ENCODE measurements at places on chromosomes 2 and 18.

DNA sequence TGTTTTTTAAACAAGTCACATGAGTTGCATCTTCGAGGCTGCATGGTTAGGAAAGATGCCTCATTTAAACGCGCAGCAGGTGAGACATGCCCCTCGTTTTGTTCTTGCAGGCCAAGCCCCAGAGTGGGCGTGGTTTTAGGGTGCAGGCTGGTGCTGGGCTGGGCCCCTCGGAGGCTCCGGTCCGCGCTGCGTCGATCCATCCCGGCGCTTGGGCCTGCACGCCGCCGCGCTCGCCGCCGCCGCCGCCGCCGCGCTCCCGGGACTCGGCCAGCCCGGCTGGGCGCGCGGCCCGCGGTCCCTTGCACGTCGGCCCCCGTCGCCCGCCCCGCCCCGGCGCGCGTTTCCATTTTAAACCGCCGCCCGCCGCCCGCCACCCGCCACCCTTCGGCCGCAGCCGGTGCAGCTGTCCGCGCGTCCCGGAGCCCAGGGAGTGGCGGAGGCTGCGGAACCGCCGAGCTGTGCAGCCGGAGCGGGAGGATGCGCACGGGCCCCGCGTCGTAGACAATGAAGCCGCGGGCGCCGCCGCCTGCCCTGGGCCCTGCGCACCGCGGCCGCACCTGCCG, 175.5 kb downstream of the AGAP1 start:
- no peak for DNase-seq

- DNase-seq: no peak
Measured at GRCh38 chr2:134132490-134132857, 121.4 kb upstream of the MGAT5 start.

- DNase-seq: no peak
Measured at GRCh38 chr2:64274399-64275173, 130.4 kb upstream of the PELI1 start.

DNA sequence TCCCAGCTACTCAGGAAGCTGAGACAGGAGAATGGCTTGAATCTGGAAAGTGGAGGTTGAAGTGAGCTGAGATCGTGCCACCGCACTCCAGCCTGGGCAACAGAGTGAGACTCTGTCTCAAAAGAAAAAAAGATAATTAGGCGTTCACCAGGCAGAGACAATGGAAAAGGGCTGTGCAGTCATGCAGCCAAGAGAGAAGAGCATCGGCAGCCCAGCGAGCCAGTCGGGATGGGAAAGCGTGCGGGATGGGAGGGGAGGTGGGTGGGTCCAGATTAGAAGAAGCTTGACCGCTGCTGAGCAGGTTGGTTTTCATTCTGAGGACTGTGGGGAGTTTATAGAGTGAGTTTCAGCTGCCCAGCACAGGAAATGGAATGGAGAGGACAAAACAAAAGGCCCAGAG, 15.0 kb upstream of the CYS1 start:
- DNase-seq: no peak

DNA sequence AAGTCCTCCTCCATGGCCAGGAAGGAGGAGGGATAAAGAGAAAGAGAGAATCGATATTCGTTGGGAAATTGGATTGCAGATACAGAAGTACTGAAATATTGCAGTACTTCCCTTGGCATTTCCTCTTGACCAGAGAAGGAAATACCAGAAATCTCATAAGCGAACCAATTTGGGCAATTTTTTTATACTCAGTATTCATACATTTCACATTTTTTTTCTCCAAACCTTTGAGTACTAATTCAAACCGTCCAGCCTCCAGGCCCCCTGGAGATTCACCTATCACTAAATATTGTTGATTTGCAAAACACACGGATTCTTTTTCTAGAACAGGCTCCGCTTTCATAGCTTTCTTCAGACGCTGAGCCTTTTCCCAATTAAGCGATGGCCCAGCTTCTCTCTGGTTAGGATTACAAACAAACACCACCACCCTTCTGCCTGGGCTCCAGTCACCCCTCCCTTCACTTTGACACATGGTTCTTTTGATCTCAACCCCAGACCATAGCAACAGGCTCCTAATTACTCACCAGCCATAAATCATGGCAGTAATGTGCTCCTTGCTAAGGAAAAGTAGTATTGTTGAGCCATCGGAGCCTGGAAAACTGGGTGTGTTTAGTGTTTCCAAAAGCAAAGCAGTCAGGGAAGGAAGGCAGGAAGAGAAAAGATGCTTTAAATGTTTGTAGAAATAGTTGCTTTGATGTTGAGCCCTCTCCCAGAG, 138.4 kb upstream of the CCDC68 start:
- no peak for DNase-seq

- no peak for DNase-seq
Measured at GRCh38 chr18:13565228-13565627, 161.1 kb downstream of the FAM210A start.

GRCh38 chr2:120502761-120503160, 156.8 kb downstream of the INHBB start:
- DNase-seq: no peak

DNA sequence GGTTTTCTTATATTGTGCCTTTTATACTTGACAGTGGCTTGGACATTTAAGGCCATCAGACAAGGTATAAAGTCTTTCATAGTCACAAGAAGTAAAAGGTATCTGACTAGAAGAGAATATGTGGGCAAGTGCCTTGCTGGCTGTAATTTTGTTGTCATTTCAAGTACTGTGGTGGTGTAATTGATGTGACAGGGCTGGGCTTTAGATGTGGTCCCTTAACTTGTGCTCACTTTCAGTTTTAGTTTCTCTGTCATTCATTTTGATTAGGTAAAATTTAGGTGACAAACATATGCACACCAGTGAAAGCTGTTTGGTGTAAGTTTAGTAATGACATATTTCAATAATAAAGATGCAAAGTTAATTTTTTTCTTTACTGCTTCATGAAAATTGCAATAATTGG, 31.2 kb upstream of the TBR1 start:
- DNase-seq: no peak

DNA sequence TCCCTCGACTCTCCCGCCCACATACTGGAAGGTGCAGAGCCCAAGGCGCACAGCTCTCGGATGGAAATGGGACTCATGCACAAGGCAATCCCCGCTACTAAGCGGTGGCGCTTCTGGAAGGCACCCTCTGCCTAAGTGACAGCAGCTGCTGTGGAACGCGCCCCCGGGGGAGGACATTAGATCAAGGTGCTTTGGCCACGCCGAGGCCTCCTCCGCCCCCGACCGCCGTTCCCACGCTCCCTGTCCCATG, 202 bp downstream of the MCEE start:
- no peak for DNase-seq

DNA sequence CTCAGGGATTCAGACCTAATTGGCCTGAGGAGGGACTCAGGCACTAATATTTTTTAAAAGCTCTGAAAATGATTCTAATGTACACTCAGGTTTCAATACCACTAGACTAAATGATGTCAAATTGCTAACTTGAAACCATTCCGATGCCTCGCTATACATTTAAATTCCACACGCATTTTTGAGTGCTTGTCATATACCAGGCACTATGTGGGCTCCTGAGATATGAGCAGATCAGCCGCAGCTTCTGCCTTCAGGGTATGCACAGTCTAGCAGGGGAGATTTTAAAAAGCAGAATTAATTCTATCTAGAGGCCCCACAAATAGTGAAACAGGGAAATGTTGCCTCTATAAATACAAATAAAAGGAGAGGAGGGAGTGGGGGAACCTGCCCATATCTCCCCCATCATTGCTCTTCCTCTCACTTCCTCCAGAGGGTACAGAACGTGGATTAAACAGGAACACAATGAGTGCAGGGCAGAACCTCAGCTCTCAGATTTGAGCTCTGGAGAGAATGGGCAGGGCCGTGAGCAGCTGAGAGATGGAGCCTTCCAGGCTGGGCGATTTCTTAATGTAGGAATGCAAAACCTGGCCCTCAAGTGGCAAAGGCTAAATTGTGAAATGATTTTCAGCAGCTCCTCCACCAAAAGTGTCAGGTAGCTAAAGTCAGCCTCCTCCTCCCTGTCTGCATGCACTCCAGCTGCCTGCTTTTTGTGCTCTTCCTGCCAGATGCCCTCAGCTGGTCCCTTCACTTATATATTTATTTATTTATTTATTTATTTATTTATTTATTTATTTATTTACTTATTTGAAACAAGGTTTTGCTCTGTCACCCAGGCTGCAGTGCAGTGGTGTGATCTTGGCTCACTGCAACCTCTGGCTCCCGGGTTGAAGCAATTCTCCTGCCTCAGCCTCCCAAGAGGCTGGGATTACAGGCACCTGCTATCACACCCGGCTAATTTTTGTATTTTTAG, 24.6 kb upstream of the LBH start:
- no peak for DNase-seq

GRCh38 chr18:9987345-9987744, 73.5 kb downstream of the VAPA start:
- no peak for DNase-seq

GRCh38 chr2:221997100-221997499, 301.7 kb downstream of the PAX3 start:
- no peak for DNase-seq

DNA sequence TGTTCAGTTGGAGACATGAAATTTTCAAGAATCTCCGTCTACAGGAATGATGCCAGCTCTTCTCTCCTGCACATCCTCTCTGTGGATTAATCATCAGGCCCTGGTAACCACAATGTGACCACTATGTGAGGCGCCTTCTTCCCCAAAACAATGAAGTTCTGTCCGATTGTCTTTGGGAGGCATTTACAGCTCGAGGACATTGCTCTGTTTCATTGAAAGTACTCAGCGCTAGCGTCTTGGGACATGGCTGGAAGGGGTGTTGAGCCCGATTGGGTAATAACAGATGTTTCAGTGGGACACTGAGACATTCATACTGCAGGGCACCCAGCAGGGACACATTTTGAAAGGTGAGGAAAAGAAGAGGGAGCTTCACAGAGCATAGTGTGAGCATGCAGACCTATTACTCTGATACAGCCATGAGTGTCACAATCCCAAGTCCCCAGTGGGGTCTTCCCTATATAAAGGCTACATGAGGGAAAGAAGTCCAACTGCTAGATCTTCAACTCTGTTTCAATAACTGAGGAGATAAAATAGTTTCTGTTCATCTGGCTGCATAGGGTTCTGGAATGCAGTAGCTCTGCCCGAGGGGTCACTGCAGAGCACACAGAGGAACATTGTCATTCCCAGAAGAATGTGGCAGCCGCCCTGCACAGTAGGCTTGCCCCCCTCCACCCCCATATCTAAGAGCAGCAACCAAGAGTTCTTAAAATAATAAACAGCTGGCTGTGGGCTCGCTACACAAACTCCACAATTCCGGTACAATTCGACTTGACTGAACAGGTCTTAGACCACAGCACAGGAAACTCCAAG, 237.3 kb downstream of the OSR1 start:
- no peak for DNase-seq
